ENCODE measurements at places on chromosomes 6 and 20.

GRCh38 chr6:122669868-122670267 is 59.7 kb downstream of the PKIB start:
- DNase-seq, result no peak

GRCh38 chr20:34983995-34984735 is 28.5 kb downstream of the MYH7B start:
- no peak for DNase-seq

GRCh38 chr6:160198606-160199211 is 59.9 kb downstream of the SLC22A2 start:
- no peak for DNase-seq

- DNase-seq, result peak; percentile 85
These were observed 19.1 kb upstream of the NNAT start for GRCh38 chr20:37501940-37502339.

DNA sequence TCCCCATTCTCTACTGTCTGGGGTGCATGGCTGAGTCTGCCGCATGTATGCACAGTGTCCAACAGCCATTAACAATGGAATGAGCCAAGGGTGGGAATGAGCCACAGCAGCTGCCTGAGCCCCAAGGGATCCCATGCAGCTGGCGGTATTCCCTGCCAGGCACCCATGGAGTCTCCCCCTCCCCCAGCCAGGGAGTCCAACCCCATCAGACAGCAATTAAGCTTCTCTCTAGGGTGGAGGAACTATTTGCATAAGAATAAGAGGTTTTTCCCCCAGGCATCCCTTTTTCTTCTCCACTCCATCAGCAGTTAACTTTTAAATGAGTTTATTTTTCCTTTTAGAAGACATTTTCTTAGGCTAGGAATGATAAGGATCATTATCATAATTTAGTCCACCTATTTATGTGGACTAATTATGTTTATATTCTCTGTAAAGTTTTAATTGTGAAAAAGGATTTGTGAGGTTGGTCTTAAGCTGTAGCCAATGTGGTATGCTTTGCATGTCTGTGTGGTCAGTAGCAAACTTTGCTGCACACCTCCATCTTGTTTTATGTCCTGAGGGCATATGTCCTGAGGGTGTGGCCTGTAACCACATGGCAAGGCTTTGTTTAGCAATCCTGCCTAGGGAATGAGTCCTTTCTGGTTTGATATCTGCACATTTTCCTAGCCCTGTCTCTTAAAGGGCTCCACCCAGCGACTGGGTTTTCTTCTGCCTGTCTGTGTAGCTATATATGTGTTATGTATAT is 158.9 kb upstream of the OLIG3 start:
- DNase-seq, result no peak

- no peak for DNase-seq
These were observed 21.9 kb upstream of the EPB41L2 start for GRCh38 chr6:131084982-131085381.

GRCh38 chr20:60009318-60009717 is 51.1 kb downstream of the CDH26 start:
- no peak for DNase-seq

DNA sequence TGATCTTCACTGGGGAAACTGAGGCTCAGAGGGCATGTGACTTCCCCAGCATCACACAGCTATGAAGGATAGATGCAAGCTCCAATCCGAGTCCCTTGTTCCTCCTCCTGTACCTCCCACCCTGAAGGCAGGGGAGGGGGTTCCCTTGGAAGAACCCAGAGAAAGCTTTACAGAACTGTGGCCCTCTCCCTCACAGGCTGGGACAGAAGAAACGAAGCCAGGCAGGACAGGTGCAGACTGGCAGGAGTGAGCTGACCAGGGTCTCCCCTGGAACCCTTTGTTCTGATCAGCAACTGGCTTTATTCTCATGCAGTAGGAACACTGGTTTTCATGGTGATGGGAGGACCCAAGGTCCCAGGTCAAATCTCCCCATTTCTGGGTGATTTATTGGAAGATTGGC is 90.2 kb downstream of the TMEM242 start:
- no peak for DNase-seq

DNA sequence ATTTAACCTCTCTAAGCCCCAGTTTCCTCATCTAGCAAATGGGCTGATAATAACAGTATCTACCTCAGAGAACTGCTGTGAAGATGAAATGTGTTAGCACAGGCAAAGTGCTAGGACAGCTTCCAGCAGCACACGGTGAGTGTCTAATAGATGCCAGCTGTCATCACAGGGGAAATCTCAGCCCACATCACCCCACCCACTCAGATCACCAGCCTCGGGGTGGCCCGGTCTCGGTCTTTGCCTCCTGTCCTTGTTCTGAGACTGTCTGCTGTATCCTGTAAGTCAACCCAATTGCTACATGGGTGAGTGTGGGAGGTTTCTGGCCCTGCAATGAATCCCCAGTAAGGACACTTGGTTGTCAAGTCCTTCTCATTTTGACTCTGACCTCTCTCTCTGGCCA is 99.5 kb upstream of the ZNFX1 start:
- no peak for DNase-seq

- DNase-seq, result no peak
These were observed 14.5 kb downstream of the NPEPL1 start for GRCh38 chr20:58706975-58707681.
